ENCODE measurements at places on chromosomes 11 and 22.

DNA sequence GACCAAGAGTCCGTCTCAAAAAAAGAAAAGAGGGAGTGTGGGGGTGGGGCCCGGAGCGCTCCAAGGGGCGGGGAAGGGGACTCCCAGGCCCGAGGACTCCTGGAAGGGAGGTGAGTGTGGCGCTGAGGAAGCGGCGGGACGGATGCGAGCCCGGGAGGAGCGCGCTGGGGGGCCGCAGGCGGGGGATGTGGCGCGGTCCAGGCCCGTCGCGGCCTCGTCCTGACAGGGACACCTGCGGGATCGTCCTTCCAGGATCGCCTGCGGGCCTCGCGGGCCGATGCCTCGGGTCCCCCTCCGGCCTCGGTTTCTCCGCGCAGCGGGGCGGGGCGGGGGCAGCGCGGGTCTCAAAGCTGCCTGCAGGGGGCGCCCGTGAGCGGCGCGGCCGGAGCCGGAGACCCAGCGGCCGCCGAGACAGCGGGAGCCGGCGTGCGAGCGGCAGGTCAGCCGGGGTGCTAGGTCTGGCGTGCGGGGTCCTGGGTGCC lies 3.8 kb upstream of the ADORA2A start:
- peak; percentile 82 for DNase-seq

DNA sequence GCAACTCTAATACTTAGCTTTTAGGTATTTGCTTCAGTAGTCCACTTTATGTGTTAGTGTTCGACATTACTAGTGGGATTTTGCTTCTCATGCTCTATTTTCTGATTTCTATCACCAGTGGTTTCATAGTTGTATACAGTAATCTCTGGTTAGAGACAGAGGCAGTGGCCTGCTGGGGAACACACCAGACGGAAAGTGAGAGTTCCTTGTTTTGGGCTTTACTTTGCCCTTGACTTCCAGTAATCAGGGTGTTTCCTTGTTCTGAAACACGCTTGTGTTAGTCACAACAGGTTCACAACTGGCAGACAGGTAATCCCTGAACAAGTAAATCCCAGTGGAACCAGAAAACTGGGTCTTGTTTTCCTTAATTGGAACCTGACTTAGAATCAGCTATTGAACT lies 56.0 kb downstream of the PACS1 start:
- DNase-seq = no peak

DNA sequence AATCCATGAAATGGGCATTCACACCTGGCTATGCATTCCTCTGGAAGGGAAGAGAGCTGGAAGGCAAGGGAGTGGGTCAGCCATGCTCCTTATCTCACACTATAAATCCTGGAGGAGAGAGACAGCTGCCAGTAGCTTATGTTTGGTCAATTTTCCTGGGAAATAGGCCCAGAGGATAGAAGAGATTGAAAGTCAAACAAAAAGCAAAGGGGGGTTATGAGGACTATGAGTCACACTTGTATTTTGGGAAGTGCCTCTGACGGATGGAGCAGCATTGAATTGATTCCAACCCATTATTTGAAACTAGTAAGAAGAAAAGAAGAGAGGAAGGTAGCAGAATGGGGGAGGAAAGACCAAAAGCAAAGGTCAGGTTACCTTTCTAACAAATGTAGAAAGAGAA lies 25.0 kb downstream of the SNX19 start:
- no peak for DNase-seq

- DNase-seq = no peak
Measured at GRCh38 chr11:26558190-26558589, 13.9 kb downstream of the MUC15 start.

DNA sequence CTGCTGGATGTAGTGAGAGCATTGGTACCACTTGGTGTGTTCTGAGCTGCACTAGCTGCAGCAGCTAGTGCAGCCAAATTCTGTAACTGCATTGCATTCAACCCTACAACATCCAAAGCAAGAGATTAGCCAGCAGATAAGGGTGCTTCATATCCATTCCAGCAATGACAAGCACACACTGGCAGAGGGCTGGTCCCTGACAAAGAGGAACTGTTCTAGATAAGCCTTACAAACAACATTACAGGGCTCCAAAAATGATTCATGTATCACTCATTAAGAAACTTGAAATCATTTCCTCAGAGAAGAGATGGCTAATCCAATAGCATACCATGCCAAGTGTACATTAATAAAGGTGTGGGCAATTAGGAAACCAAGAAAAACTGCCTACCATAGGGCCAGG lies 28.4 kb upstream of the RAPSN start:
- DNase-seq = no peak
